ENCODE measurements at places on chromosomes 12 and 14. TPM values are rescaled to one million over a fixed set of nuclear protein-coding genes. Genes with fewer than 3 reads are reported as not detected.

GRCh38 chr14:69535230-69535848 lies 39.3 kb downstream of the CCDC177 start:
- DNase-seq = peak; percentile 40
- no peak overlapping the region for H3K27ac ChIP-seq
- no peaks in the 10 kb centered on the region for H3K36me3 ChIP-seq

DNA sequence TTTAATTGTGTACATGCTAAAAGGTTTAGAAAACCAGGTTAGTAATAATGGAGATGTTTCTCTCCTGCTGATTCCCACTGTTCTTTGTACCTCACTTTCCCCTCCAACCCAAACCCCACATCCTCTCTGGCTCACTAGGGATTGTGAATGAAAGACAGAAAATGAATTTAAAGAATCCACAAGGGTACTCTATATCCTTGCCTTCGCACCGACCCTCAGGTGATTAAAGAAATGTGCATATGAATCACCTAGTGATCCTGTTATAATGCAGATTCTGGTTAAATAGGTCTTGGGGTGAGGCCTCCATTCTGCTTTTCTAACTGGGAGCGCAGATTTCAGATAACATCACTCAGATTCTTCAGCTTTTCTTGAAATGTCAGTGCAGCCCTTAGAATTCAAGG lies 84.3 kb upstream of the OTX2 start:
- no peak overlapping the region for H3K4me3 ChIP-seq
- DNase-seq = no peak
- no peaks in the 10 kb centered on the region for H3K27me3 ChIP-seq
- H3K4me1 ChIP-seq = peaks cover 5% of the 10 kb centered on the region
- no peak overlapping the region for H3K27ac ChIP-seq

FBLN5 gene
- total RNA-seq = 88.1 TPM

GRCh38 chr14:96727491-96727890 lies 69.7 kb upstream of the VRK1 start:
- H3K4me1 ChIP-seq = no peaks in the 10 kb centered on the region
- DNase-seq = no peak
- no peaks in the 10 kb centered on the region for H3K36me3 ChIP-seq
- H3K27ac ChIP-seq = no peak overlapping the region
- H3K27me3 ChIP-seq = no peaks in the 10 kb centered on the region
- no peak overlapping the region for H3K4me3 ChIP-seq

- no peak for DNase-seq
- no peaks in the 10 kb centered on the region for H3K4me1 ChIP-seq
- no peaks in the 10 kb centered on the region for H3K27me3 ChIP-seq
- H3K4me3 ChIP-seq = no peak within 1 kb of the TSS
These were observed at the start of gene PROX2 for GRCh38 chr14:74875941-74876913. PROX2 (minus strand) TSS chr14:74876145; CDS start chr14:74863834, 12,311 bp downstream.

STON2 gene
- total RNA-seq = 38.5 TPM

DNA sequence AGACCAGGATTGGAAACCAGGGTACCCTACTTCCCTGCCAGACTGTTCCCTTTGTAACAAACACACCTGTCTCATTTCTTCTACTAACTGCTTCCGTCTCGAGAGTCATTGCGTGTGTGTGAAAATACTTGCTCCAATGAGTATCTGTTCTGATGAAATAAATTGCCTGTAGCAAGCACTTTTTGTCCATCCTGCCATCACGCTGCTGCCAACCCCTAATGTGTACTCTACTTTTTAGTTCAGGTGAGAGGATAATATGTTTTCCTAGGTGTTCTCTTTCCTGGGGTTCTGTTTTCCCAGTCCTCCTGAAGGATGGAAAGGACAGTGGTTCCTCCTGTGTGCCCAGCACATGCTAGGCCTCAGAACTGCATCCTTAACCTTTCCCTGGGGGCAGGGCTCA lies 1.0 kb downstream of the TUNAR start:
- H3K4me1 ChIP-seq = no peaks in the 10 kb centered on the region
- H3K27ac ChIP-seq = no peak overlapping the region
- no peaks in the 10 kb centered on the region for H3K36me3 ChIP-seq
- no peak for DNase-seq

- DNase-seq = no peak
- H3K4me3 ChIP-seq = no peak overlapping the region
- no peak overlapping the region for H3K27ac ChIP-seq
- H3K36me3 ChIP-seq = peaks cover 5% of the 10 kb centered on the region
- H3K27me3 ChIP-seq = no peaks in the 10 kb centered on the region
These were observed 5.0 kb upstream of the GAPDH start for GRCh38 chr12:6529291-6529737.

CMA1 gene
- total RNA-seq = not detected

DNA sequence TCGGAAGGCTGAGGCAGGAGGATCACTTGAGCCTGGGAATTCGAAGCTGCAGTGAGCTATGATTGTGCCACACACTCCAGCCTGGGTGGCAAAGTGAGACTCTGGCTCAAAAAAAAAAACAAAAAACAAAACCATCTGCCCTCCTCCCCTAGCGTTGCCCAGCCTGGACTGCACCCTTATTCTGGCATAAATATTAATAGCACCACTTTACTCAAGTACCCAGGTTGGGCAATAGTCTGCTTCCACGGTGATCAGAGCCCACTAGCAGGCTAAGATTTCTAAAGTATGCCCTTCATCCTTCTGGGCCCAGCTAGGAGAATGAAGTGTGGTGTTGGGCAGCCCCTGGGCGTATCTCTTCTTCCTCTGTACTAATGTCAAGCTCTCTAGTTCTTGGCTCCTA lies 33.3 kb downstream of the KCTD10 start:
- no peak overlapping the region for H3K27ac ChIP-seq
- no peaks in the 10 kb centered on the region for H3K4me1 ChIP-seq
- no peak for DNase-seq
- no peak overlapping the region for H3K4me3 ChIP-seq

WASHC4 gene
- 55.3 TPM for total RNA-seq

SMIM10L1 gene
- total RNA-seq = 11.0 TPM

DNA sequence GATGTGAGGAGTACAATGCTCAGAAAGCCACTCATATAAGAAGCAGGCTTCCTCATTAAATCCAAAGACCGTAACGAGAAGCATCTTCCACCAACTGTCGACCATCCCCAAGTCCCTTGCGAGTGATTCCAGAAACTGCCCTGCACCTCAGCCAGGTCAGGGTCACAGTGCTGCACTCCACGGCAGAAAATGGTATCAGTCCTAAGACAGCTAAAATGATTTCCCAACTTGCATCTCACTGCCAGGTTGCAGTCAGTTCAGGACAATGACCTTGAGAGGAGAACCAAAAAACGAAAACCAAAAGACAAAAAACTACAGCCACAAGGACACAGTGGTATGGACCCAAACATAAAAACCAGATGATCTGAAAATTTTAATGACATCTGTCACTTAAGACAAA lies 20.6 kb downstream of the SBNO1 start:
- no peak overlapping the region for H3K4me3 ChIP-seq
- H3K27me3 ChIP-seq = no peaks in the 10 kb centered on the region
- peaks cover 4% of the 10 kb centered on the region for H3K4me1 ChIP-seq
- peak overlapping the region; percentile 63 for H3K27ac ChIP-seq
- H3K36me3 ChIP-seq = no peaks in the 10 kb centered on the region

GRCh38 chr12:108787539-108787938 lies 56.2 kb upstream of the CORO1C start:
- peaks cover 22% of the 10 kb centered on the region for H3K4me1 ChIP-seq
- peaks cover 2% of the 10 kb centered on the region for H3K36me3 ChIP-seq
- no peak overlapping the region for H3K27ac ChIP-seq
